ENCODE measurements at places on chromosomes 6 and 20.

DNA sequence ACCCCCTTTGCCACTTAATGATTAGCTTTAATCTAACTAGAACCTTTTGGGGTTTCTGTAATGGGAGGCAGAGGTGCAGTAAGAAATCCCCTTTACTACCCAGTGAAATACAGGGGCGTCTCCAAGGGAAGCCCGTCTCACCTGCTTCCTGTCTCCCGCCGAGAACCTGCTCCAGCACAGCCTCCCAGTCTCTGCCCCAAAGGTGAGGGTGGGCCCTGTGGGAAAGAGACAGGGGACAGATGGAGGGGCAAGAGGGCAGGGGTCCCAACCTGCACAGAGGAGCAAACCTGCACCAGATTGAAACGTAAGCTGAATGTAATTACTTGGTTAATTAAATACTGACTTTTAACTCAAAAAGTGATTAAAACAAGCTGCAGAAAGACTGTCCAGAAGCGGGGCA lies 474.2 kb upstream of the SULF2 start:
- DNase-seq: no peak

DNA sequence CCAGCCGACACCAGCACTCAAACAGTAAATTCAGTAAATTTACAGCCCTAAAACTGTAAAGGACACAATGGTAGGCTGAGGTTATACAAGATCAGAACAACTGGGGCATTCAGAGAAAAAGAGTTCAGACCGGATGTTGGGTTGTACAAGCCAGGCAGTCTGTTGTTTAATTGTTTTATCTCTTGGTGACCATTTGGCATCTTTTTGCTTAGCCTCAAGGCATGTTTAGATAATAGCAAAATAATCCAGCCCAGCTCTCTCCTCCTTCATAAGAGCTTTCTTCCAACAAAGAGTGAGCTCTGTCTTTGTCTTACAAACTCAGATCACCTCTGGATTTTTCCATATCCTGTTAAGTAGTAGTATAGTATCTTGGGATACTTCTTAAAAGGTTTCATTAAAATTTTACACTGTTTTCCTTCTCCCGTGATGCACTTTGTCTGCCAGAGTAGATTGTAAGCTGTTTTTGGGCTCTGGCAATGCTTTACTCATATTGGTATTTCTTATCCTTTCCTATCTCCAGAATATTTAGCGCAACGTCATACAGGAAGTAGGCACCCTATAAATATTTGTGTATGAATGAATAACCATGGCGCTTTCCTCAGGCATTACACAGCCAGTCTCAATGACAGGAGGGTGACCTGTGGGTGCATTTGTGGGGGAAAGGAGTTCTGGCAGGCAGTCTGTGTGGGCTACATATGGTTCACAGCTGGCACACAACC lies 35.6 kb upstream of the TRAM2 start:
- no peak for DNase-seq

- no peak for DNase-seq
These were observed 34.5 kb upstream of the PREX1 start for GRCh38 chr20:48862279-48862678.

- no peak for DNase-seq
These were observed 37.8 kb downstream of the PSMG4 start for GRCh38 chr6:3296537-3296936.

DNA sequence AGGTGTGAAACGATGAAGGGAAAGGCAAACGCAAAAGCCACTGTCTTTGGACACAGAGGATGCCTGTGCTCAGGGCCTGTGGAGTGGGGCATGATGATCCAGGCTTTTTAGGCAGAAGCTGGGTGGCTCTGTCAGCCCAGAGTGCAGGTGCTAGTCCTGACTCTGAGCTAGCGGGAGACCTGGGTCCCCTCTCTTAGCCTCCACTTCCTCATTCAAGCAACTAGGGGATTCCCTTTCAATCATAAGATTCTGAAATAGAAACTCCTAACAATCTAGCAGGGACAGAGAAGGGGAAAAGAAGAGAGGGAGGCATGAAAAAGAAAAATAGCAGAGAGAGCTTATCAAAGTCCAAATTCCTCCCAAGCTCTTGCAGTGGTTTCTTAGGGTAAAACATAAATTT lies 7.6 kb upstream of the HIVEP2 start:
- DNase-seq: no peak
